ENCODE measurements at places on chromosomes 12 and 14. TPM values are rescaled to one million over a fixed set of nuclear protein-coding genes. Genes with fewer than 3 reads are reported as not detected.

The ACRBP gene
- 1.0 TPM for total RNA-seq

The NYNRIN gene
- 19.3 TPM for total RNA-seq

The HSPB8 gene
- 94.5 TPM for total RNA-seq

The NANOG gene
- total RNA-seq, result 0.52 TPM

The KRT83 gene
- not detected for total RNA-seq

The PIK3C2G gene
- total RNA-seq, result 0.52 TPM

The VRTN gene
- not detected for total RNA-seq

The SPX gene
- 7.8 TPM for total RNA-seq

The GLT8D2 gene
- total RNA-seq, result 36.5 TPM

The LRFN5 gene
- 12.0 TPM for total RNA-seq

The SAMD15 gene
- total RNA-seq, result not detected

The C1QL4 gene
- total RNA-seq, result not detected

The ADCY4 gene
- total RNA-seq, result 9.9 TPM

The SCN8A gene
- 0.52 TPM for total RNA-seq

The IRF2BPL gene
- 20.9 TPM for total RNA-seq

The PTPN6 gene
- total RNA-seq, result 7.8 TPM

The CACNA1C gene
- 7.3 TPM for total RNA-seq

The SYNDIG1L gene
- total RNA-seq, result under 0.01 TPM

The CCDC196 gene
- not detected for total RNA-seq

The OR4E2 gene
- not detected for total RNA-seq

The ITGB7 gene
- 1.6 TPM for total RNA-seq

The TAMALIN gene
- 9.4 TPM for total RNA-seq

The MOAP1 gene
- total RNA-seq, result 20.4 TPM

The CLEC14A gene
- total RNA-seq, result 25.1 TPM

Data from skeletal muscle tissue (tissue), 5 donors.